Karpas-422 (cell line): ENCODE measurements at places on chromosomes 2 and 18. TPM values are rescaled to one million over a fixed set of nuclear protein-coding genes. Genes with fewer than 3 reads are reported as not detected.

Gene POTEI
- total RNA-seq = 0.87 TPM in 1 of 2 replicates, not detected in the other

Gene REG3A
- total RNA-seq = not detected in 2 replicates

Gene DLGAP1
- 4.8 and 8.8 TPM in 2 replicates for total RNA-seq

Gene B4GALT6
- total RNA-seq = 0.47 and 0.97 TPM in 2 replicates

Gene SERPINB12
- total RNA-seq = not detected in 2 replicates

Gene C2orf80
- not detected in 2 replicates for total RNA-seq

Gene FBXO15
- total RNA-seq = 0.32 and 0.89 TPM in 2 replicates

Gene DCC
- total RNA-seq = not detected in 2 replicates

Gene TANC1
- not detected in 2 replicates for total RNA-seq

Gene NTSR2
- not detected in 2 replicates for total RNA-seq

Gene SS18
- total RNA-seq = 123 and 146 TPM in 2 replicates

Gene NCL
- 200 and 291 TPM in 2 replicates for total RNA-seq

Gene MOB1A
- 221 and 542 TPM in 2 replicates for total RNA-seq
